ENCODE measurements at places on chromosomes 5 and 9.

- no peak overlapping the region for H3K27ac ChIP-seq
- peaks cover 4% of the 10 kb centered on the region for H3K4me1 ChIP-seq
- H3K36me3 ChIP-seq: no peaks in the 10 kb centered on the region
- DNase-seq: peak; percentile 27
- H3K4me3 ChIP-seq: no peak overlapping the region
- no peaks in the 10 kb centered on the region for H3K27me3 ChIP-seq
Measured at GRCh38 chr9:90343991-90344390, 298.6 kb downstream of the DIRAS2 start.

DNA sequence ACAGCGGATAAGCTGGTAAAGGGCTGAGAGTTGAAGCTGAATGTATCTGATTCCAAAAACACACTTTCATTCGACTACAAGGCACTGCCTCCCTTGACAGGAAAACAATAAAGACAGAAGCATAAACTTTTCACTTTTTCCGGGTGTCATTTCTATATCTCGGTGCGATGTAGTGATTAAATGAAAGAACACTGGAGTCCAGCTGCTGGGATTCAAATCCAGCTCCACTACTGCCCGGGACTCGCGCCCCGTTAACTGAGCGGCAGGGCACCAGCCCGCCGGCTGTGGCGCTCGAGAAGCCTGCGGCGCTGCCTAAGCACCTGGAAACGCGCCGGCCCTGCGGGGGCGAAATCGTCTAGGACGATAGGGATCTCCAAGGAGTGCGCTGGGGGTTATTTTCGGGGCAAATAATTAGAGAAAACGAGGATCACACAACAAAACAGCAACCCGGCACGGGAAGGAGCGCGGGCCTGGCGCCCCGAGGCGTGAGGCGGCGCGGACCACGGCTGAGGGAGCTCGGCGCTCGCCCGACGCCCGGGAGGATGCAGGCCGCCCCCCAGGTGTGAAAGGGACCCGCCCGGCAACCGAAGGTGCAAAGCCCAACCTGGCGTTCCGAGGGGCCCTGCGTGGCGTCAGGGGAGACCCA lies 837 bp downstream of the UIMC1 start:
- peak overlapping the region; percentile 91 for H3K4me3 ChIP-seq
- H3K36me3 ChIP-seq: peaks cover 1% of the 10 kb centered on the region
- peaks cover 2% of the 10 kb centered on the region for H3K4me1 ChIP-seq
- peak; percentile 79 for DNase-seq
- H3K27me3 ChIP-seq: no peaks in the 10 kb centered on the region
- peak overlapping the region; percentile 97 for H3K27ac ChIP-seq

DNA sequence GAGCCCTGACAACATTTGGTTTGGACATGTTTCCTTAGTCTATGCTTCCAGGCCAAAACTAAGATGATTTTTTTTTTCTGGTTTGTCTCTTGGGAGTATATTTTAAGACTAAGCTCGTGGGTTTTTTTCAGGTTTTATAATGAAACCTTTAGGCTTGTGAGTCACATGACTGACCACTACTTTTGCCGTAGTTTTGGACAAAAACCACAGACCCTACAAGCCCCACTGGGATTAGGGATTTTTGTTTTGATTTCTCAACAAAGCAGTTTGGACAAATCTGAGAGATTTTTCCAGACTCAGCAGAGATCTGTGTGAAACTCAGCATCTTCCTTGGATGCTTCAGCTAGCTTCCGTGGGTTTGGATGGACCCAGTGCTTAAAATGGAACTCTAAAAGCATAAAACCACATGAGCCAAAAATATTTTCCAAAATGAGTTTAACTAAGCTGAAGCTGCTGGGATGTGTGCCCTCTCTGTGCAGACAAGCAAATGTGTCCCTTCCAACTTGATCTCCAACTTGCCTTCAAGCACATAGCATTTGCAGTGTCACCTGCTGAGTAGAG lies 70.3 kb upstream of the SMIM15 start:
- H3K27me3 ChIP-seq: no peaks in the 10 kb centered on the region
- DNase-seq: no peak
- H3K27ac ChIP-seq: no peak overlapping the region
- H3K36me3 ChIP-seq: no peaks in the 10 kb centered on the region

GRCh38 chr5:97844797-97845196 lies 661.8 kb upstream of the RIOK2 start:
- peak; percentile 61 for DNase-seq
- no peak overlapping the region for H3K4me3 ChIP-seq
- H3K27ac ChIP-seq: no peak overlapping the region
- no peaks in the 10 kb centered on the region for H3K4me1 ChIP-seq
- H3K27me3 ChIP-seq: no peaks in the 10 kb centered on the region
- no peaks in the 10 kb centered on the region for H3K36me3 ChIP-seq

DNA sequence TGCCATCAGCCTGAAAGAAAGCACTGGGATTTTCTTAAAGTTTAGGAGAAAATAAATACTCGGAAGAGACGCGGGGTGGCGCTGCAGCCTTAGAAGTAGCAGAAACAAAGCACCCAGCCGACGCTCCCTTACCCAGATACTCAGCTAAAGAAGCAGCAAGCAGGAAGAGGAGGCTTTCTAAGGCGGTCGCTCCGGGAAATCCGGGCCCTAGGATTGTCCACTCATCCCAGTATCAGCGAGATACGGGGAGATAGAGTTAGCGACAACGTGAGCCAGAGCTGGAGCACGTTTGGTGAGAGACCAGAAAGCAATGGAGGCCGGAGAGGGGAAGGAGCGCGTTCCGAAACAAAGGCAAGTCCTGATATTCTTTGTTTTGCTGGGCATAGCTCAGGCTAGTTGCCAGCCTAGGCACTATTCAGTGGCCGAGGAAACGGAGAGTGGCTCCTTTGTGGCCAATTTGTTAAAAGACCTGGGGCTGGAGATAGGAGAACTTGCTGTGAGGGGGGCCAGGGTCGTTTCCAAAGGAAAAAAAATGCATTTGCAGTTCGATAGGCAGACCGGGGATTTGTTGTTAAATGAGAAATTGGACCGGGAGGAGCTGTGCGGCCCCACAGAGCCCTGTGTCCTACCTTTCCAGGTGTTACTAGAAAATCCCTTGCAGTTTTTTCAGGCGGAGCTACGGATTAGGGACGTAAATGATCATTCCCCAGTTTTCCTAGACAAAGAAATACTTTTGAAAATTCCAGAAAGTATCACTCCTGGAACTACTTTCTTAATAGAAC lies at the start of gene PCDHB2:
Gene PCDHB2 (plus strand): TSS at position 135 of the 782 bp plus-strand sequence. CDS start 176 bp downstream, at position 311.
- H3K27ac ChIP-seq: no peak within 1 kb of the TSS
- DNase-seq: peak; percentile 97
- H3K36me3 ChIP-seq: no peaks in the 10 kb centered on the region
- peaks cover 1% of the 10 kb centered on the region for H3K4me1 ChIP-seq

DNA sequence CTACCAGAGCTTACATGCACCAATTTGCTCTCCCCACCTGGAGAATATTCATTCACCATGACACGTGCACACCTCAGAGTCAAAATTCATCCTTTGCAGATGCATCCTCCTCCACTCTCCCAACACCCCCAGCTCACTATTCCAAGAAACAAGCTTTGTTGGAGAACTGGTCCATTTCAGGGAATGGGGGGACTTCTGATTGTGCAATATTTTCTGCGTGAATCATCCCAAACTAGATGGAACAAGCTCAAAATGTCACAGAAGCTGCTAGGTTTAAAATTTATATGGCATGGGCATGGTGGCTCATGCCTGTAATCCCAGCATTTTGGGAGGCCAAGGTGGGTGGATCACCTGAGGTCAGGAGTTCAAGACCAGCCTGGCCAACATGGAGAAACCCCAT lies 3.6 kb downstream of the GLDC start:
- H3K4me1 ChIP-seq: no peaks in the 10 kb centered on the region
- no peak for DNase-seq
- H3K27me3 ChIP-seq: no peaks in the 10 kb centered on the region
- no peaks in the 10 kb centered on the region for H3K36me3 ChIP-seq

- H3K27me3 ChIP-seq: no peaks in the 10 kb centered on the region
- DNase-seq: no peak
- no peak overlapping the region for H3K4me3 ChIP-seq
Measured at GRCh38 chr5:106940986-106941385, 729.8 kb downstream of the EFNA5 start.

GRCh38 chr9:15670894-15671293 lies 118.1 kb downstream of the CCDC171 start:
- H3K27ac ChIP-seq: no peak overlapping the region
- no peaks in the 10 kb centered on the region for H3K27me3 ChIP-seq
- no peaks in the 10 kb centered on the region for H3K4me1 ChIP-seq

DNA sequence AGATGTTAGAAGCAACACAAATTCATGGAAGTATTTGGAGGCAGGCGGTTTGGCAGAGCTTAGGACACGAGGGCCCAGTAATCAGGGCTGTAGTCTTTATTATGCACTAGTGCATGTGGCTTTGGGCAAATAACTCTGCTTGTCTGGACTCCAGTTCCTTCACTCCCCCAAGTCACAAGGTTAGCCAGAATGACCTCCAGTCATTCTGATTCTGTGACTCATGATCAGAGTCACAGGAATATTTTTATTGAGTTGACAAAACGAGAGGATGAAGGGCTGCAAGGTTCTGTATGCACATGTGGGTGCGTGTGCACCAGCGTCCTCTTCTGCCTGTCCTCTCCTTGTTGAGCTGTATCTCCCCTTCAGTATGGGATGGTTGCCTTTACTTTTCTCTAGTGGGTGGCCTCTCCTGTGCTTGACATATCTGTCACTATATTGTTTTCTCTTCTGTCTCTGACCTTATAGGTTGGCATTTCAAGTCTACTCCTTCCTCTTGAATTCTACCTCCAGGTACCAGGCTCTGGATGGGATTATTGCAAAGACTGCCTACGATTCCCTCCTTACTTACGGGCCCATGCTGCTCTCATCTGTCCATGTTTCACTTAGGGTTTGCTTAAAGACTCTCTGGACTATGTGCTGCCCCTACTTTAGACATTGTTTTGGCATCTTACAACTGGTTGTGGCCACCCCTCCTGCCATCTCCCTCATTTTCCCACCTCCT lies 94.6 kb downstream of the KDM4C start:
- H3K4me1 ChIP-seq: no peaks in the 10 kb centered on the region
- H3K27me3 ChIP-seq: no peaks in the 10 kb centered on the region
- no peak overlapping the region for H3K27ac ChIP-seq
- no peaks in the 10 kb centered on the region for H3K36me3 ChIP-seq

GRCh38 chr9:118336250-118336942 lies 632.2 kb downstream of the TLR4 start:
- DNase-seq: no peak
- no peaks in the 10 kb centered on the region for H3K36me3 ChIP-seq
- no peaks in the 10 kb centered on the region for H3K4me1 ChIP-seq
- no peak overlapping the region for H3K27ac ChIP-seq
- no peak overlapping the region for H3K4me3 ChIP-seq
- no peaks in the 10 kb centered on the region for H3K27me3 ChIP-seq

GRCh38 chr5:119745976-119746375 lies 116.6 kb downstream of the FAM170A start:
- DNase-seq: no peak
- H3K27ac ChIP-seq: no peak overlapping the region
- no peaks in the 10 kb centered on the region for H3K36me3 ChIP-seq
- no peak overlapping the region for H3K4me3 ChIP-seq
- no peaks in the 10 kb centered on the region for H3K4me1 ChIP-seq

GRCh38 chr5:71587766-71588532 lies 809 bp downstream of the MCCC2 start:
- no peak for DNase-seq
- H3K27me3 ChIP-seq: no peaks in the 10 kb centered on the region
- H3K36me3 ChIP-seq: no peaks in the 10 kb centered on the region
- peak overlapping the region; percentile 34 for H3K27ac ChIP-seq
- peaks cover 1% of the 10 kb centered on the region for H3K4me1 ChIP-seq

DNA sequence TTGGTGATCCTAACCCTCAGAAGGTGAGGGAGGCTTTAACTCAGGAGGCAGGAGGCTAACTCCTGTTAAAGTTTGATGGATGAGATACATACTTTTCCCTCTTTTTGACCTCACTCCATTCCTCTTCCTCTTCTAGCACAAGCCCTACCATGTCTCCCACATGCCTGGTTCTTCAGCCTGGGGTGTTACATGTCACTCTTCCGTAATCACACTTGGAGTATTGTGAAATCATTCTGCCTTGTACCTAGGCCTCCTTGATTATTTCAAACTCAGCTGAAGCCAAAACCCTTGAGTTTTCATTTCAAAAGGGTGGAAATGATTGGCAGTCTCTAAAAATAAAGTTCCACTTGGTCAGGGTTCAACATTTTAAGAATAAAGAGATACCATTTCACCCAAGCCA lies 1.8 kb downstream of the PLAC8L1 start:
- H3K36me3 ChIP-seq: no peaks in the 10 kb centered on the region
- no peak for DNase-seq
- H3K27ac ChIP-seq: no peak overlapping the region
- no peaks in the 10 kb centered on the region for H3K4me1 ChIP-seq
- no peak overlapping the region for H3K4me3 ChIP-seq
